GM03348 (cell line): ENCODE measurements at places on chromosomes 6 and 20.
A peak's percentile ranks its signal among the peaks of the same experiment; 100 is the strongest.

DNA sequence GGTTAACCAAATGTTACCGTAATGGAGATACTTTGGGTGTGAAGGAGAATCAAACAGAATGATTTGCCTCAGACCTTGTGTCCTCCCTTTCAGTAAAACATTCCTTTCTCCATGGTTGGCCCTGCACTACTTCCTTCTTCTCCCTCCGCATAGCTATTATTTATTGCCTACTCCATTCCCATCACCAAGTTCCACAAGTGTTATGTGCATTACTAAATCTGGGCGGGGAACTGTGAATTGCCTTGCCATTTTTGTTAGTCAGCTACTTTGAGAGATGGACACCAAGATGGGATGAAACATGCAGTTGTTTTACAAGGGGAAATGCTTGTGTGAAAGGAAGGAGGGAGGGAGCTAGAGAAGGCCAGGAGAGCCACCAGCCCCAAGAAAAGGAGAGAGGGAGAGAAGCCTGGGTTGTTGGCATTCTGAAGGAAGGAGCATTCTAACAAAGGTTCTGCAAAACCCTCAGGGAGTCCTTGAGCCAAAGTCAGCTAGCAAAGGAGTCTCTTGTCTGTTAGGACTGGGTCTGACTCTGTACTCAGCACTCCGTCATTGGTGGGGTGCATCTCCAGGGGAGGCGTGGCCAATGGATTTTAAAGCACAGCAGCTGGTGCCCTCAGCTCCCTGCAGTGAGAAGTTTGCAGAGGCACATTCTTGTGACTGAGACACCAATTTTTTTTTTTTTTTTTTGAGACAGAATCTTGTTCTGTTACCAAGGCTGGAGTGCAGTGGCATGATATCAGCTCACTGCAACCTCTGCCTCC, 83.6 kb upstream of the CHD6 start:
- peak; percentile 36 for DNase-seq

GRCh38 chr6:42047213-42047590, 3.1 kb upstream of the TAF8 start:
- DNase-seq = no peak

DNA sequence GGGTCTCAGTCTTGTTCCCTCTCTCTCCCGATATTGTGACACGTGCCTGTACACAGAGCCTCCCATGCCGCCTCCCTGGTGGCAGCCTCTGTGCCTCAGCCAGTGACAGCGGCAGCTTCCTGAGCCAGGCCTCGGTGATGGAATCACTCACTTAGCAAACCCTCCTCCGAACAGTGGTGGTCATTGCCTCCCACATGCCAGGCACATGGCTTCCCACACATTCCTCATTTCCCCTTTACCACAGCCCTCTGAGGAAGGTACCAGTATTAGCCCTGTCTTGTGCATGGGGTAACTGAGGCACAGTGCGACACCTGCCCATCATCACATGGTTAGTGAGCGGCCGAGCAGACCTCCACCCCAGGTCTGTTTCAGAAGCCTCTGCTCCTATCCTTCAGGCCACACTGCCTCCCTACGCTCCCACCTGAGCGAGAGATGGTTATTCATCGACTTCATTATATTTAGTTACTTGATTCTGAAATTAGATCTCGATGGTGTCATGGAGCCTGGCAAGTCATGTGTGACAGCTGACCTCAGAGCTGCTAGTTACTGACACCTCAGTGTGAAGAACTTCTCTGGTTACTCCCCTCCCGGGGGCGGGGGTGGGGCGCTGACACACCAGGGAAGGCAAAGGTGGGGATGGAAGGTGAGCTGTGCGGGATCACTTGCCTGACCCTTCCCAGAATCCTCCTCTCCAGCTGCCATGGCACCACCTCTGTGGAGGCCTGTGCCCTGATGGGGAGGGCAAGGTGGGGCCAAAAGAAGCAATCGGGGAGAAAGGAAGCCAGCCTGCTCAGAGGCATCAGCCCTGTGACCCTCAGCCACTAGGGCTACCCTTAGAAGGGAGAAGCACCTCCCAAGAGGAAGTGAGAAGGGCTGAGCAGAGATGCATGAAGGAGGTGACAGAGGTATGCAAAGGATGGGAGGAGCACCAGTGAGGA, 17.9 kb downstream of the MDGA1 start:
- DNase-seq = no peak

DNA sequence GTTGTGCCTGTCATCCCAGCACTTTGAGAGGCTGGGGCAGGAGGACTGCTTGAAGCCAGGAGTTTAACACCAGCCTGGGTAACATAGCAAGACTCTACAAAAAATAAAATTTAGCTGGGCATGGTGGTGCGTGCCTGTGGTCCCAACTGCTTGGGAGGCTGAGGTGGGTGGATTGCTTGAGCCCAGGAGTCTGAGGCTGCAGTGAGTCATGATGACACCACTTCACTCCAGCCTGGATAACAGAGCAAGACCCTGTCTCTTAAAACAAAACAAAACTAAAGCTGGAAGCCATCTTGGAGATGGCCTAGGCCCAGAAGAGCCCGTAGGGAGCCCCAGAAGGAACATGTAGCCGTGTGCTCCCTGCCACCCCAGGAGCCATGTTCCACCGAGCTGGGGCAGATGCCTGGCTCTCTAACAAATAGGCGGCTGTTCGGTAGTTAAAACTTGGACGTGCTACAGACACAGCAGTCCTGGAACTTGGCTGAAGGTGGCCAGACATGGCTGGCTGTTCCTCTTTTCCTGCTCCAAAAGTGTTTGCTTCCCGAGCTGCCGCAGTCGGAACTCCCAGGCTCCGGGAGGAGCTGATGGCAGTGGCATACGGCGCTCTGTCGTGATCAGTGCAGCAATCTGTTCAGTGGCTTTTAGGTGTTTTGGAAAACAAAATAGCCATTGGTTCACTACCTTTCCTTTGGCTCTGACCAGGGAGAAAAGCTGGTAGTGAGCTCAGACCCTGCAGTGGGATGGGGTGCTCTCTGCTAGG, 37.0 kb downstream of the DYNLT1 start:
- no peak for DNase-seq

DNA sequence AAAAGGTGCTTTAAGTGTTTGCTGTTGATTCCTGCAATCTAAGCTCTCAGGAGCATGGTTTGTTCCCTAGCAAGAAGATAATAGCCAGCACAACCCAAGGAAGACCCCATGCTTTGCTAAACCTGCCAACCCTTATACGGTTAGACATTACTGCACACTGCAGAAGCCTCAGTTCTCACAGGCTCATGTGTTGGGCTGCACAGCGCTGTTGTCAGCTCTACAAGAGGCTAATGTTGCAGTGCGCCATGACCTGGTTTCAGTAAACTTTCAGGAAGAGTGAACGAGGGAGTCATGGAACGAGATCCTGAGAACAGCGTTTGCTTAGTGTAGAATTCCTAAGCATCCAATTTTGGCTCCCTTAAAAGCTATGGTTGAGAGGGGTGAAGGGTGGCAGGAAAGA, 218.5 kb downstream of the ARHGAP18 start:
- no peak for DNase-seq

DNA sequence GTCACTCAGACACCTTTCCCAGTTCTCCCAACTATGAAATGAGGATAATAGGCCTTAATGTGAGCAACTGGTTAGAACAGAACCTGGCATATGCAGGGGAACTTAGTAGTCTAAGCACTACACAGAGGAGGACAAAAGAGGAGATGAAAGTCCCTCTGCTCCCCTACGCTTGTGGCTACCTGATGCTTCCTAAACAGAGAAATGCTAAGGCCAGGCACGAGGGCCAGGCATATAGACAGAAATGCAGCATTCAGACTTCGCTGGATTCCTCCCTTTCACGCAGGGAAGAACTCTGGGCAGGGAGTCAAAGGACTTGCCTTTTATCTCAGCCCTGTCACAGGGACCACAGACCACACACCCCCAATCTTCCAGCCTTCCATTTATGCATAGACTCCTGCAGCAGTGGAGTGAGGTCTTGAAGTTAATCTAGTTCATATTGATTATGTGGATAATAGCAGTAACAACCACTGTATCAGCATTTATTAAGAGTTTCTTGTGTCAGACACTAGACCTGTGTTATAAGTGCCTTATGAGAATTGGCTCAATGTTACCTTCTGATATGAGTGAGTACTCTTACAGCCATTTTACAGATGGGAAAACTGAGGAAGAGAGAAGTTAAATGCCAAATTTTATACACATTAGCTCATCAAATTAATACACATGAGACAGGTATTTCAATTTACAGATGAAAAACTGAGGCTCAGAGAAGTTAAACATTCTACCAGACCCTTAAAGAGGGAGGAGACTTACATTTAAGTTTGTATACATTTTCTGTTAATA, 27.0 kb upstream of the TRAF3IP2 start:
- DNase-seq = no peak

DNA sequence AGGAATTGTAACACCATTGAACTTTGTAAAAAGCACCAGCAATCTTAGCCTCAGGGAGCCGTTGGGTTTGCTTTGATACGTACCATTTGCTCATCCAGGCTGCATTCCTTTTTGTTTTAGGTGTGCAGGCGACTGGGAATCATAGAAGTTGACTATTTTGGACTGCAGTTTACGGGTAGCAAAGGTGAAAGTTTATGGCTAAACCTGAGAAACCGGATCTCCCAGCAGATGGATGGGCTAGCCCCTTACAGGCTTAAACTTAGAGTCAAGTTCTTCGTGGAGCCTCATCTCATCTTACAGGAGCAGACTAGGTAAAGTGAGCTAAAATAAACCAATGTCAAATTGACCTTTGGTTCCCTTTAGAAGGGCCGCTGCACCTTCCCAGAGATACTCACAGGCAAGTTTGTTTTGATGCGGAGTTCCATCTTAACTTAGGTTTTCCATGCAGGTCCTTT, 1.6 kb downstream of the MYLIP start:
- no peak for DNase-seq

DNA sequence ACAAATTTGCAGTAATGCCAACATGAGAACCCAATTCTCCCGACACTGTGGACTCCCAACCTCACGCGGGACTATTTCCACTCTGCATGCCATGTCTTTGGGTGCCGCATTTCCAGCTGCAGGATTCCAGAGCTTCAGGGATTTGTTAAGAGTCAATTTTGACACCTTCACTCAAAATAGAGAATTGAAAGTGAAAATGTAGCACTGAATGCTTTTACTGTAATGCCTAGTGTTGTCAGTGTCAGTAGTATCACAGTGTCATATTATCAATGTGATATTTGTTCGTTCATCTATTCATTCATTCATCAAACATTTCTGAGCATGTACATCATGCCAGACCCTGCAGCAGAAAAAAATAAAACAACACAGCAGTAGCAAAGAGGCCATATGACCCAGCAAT, 13.4 kb upstream of the FAM50B start:
- no peak for DNase-seq

DNA sequence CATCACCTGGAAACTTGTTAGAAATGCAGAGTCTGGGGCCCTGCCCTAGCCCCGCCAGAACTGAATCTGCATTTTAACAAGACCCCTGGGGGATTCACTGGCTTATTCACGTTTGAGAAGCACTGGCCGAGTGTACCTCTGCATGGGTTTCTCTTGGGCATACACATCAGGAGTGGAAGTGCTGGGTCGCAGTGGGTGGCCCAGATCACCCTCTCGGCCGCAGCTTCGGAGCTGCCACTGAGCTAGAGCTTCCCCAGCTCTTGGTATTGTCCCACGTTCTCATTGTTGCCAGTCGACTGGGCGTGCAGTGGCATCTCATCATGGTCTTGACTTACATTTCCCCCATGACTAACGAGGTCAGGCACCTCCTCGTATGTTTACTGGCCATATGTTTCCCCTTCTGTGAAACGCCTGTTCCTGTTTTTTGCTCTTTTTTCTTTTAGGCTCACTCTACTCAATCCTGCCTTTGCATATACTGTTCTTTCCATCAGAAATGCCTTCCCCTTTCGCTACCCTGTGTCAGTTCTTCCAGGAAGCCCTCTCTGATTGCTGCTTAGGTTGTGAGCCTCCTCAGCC, 3.0 kb upstream of the DLGAP4 start:
- no peak for DNase-seq

- DNase-seq = no peak
These were observed 48.1 kb upstream of the MC3R start for GRCh38 chr20:56200456-56200855.

DNA sequence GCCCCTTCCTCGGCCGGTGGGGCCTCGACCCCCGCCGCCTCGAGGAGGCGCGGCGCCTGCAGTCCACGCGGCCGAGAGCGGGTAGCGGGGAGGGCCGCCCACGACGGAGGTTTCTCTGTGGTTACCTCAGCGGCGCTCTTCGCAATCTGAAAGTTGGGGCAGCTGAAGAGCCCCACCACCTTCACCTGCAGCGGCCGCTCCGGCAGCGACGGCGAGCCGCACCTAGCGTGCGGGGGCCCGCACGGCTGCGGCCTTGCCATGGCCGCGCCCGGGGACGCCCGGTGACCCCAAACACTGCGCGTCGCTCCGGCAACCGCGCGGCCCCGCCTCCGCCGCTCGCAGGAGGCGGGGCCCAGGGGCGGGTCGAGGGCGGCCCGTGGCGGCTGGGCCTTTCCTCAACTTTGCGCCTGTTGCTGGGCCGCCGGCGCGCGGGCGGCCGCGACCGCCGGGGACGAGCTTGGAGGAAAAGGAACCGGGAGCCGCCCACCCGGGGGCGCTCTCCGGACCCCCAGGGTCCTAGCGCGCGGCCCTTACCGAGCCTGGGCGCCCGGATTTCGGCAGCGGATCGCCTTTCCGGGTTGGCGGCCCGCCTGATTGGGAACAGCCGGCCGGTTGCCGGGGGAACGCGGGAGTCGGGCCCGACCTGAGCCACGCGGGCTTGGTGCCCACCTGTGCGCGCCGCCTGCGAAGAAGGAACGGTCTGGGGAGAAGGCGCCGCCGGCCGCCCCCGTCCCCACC, at the start of the genes PPIL6 and SMPD2:
PPIL6 (minus strand) TSS at position 298 of the 738 bp plus-strand sequence; CDS start at position 260, 38 bp downstream.
SMPD2 (plus strand) TSS at position 394 of the 738 bp plus-strand sequence. CDS start 398 bp downstream, outside the sequence.
- DNase-seq = peak; percentile 98

DNA sequence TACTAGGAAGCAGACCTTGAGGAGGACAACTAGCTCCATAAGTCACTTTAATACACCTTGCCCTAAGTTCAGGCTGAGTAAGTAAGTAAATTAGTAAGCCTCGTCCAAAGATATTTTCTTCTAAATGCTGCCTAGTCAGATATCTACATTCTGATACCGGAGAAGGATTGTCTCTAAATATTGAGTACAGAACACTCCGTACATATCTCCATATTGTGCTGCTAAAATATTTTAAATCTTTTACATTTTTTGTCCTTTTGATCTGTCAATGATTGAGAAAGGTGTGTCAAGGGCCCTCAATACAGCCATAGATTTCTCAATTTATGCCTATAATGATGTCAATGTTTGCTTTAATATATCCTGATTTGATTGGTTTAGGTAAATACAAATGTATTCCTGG, 3.2 kb downstream of the WFDC8 start:
- no peak for DNase-seq

DNA sequence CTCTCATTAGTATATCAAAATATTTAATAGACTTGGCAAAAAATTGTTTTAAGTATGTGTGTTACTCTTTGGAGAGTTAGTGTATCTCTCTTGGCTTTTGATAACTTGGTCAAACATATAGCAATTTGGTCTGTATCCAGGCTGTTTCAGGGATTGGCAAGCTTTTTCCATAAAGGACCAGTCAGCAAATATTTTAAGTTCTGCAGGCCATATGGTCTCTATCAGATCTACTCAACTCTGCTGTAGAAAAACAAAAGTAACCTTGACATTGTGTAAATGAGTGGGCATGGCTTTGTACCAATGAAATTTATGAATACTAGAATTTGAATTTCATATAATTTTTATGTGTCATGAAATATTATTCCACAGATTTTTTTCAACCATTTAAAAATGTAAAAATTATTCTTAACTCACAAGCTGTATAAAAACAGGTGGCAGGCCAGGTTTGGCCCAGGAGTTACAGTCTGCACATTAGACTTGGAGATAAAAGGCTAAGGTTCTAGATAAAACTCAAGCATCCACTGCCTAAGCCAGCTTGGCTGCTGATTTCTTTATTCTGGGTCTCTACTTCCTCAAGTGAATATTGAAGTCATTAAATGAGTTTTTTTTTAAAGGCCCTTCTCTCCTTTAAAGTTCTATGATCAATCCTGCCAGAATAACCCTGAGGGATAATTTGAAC, 13.7 kb downstream of the GSTA4 start:
- DNase-seq = no peak
